ENCODE measurements at places on chromosomes 6 and 20. TPM values are rescaled to one million over a fixed set of nuclear protein-coding genes. Genes with fewer than 3 reads are reported as not detected.

PTPRT gene
- total RNA-seq: 5.8 TPM

IL17A gene
- not detected for total RNA-seq

- DNase-seq: no peak
- no peak overlapping the region for H3K27ac ChIP-seq
- H3K36me3 ChIP-seq: no peaks in the 10 kb centered on the region
- H3K4me3 ChIP-seq: no peak overlapping the region
- peaks cover 34% of the 10 kb centered on the region for H3K27me3 ChIP-seq
Measured at GRCh38 chr20:33092361-33092760, 12.9 kb downstream of the BPIFB4 start.

DNA sequence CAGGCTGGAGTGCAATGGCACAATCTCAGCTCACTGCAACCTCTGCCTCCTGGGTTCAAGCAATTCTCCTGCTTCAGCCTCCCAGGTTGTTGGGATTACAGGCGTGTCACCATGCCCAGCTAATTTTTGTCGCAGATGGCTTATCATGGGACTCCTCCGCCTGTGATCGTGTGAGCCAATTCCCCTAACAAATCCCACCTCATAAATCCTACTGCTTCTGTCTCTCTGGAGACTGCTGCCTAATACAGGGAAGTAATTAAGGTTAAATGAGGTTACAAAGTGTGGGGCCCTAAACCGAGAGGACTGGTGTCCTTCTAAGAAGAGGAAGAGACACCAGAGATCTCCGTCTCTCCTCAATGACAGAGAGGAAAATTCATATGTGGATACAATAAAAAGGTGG is 52.0 kb downstream of the TRPC4AP start:
- H3K27ac ChIP-seq: peak overlapping the region; percentile 33
- no peak for DNase-seq
- H3K27me3 ChIP-seq: no peaks in the 10 kb centered on the region
- H3K4me1 ChIP-seq: peaks cover 9% of the 10 kb centered on the region
- H3K4me3 ChIP-seq: no peak overlapping the region

DNA sequence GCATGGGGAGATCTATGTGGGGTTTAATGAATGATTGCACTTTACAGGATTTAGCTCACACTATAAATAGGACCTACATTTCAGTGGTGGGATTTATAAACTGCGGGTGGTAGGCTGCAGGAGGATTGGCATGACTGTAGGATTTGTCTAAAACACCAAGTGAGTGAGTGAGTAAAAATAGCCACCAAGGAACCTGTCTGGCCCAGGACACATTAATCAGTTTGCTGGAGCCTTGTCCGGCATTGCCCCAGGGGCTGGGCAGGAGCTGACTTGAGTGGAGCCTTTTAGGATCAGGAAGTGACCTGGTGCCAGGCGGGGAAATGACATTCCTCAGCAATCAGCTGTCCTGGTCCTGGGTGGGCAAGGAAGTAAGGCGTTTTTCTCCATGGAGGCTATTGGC is 278.7 kb upstream of the PRND start:
- no peak for DNase-seq
- no peak overlapping the region for H3K4me3 ChIP-seq
- no peak overlapping the region for H3K27ac ChIP-seq
- no peaks in the 10 kb centered on the region for H3K36me3 ChIP-seq

SKIC2 gene
- total RNA-seq: 84.2 TPM

DNA sequence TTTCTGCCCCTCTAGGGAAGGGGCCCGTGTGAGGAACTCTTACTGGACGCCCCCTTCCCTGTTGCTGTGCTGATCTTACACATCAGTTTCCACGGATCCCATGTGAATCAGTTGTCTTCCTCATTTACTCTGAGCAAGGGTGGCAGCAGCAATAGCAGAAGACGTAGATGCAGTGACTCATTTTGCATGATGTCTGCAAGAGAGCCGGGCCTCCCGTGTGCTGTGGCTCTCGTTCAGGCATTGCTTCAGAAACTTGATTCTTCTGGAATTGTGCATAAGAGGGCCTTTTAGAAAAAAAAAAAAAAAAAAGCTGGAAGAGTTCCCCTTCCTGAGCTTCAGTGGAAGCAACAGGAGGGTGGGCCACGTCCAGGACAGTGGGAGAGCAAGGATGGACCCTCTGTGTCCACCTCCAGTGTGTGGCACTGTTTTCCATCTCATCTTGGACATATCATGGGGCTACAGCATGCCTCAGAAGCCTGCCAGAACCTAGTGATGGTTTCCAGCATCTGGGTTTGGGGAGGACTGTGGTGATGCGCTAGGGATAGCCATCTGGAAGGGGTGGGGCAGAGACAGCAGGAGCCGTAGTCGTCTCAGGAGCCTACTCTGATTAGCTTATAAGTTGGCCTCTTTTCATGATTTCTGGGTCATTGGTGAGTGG is 62.1 kb downstream of the FOXO3 start:
- peaks cover 55% of the 10 kb centered on the region for H3K4me1 ChIP-seq
- H3K27ac ChIP-seq: peak overlapping the region; percentile 33
- no peaks in the 10 kb centered on the region for H3K27me3 ChIP-seq
- peak overlapping the region; percentile 32 for H3K4me3 ChIP-seq
- peaks cover 11% of the 10 kb centered on the region for H3K36me3 ChIP-seq
- DNase-seq: no peak

DNA sequence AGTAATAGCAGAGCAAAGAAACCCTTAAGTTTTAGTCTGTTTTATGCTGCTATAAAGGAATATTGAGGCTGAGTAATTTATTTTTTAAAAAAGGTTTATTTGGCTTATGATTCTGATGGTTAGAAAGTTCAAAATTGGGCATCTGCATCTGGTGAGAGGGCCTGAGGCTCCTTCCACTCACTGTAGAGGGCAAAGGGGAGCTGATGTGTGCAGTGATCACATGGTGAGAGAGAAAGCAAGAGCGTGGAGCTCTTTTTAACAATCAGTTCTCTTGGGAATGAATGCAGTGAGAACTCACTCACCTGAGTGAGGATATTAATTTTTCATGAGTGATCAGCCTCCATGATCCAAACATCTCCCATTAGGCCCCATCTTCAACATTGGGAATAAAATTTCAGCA is 36.4 kb upstream of the SAMD3 start:
- no peak overlapping the region for H3K27ac ChIP-seq
- no peak for DNase-seq
- H3K36me3 ChIP-seq: no peaks in the 10 kb centered on the region
- no peaks in the 10 kb centered on the region for H3K4me1 ChIP-seq
- no peak overlapping the region for H3K4me3 ChIP-seq
- no peaks in the 10 kb centered on the region for H3K27me3 ChIP-seq

DNA sequence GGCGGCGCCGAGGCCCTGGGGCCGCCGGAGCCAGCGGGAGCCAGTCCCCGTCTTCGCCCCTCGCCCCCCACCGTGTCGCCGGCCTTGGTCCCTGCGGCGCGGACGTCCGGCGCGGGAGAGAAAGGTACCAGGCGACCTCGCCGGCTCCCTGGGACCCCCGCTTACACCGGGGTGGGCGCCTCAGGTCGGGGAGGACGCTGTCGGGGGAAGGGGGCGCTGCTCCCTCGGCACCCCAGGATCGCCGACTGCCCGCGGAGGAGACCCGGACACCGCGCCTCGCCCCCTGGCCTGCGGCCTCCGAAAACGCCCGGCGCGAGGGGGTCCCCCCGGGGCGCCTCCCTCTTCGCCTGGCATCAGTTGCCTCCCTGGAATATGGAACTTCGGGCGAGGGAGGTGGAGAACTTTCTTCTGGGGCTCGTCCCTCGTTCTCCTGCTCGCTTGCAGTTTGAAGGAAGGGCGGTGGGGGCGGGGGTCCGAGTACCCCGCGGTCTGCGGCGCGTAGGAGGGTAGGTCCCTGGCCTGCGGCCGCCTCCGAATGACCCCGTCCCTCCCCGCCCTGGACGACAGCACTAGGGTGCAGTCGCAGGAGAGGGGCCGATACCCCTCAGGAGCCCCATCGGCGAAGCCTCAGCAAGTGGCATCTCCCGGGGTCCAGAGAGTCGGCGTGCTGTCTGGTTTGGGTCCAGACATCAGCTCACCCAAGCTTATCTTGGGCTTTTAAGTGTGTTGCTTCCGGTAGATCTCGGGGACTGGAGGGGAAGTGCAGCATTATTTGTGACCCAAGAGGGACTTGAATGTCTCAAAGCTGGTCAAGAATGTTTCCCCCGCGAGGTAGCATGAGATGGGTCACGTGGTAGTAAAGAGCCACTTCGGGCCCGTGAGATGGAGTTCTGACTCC is 549 bp downstream of the ANKRD6 start:
- H3K27ac ChIP-seq: peak overlapping the region; percentile 91
- no peaks in the 10 kb centered on the region for H3K27me3 ChIP-seq
- no peak for DNase-seq
- no peaks in the 10 kb centered on the region for H3K36me3 ChIP-seq
